Hematopoietic multipotent progenitor cell treated with erythropoietin and hydrocortisone succinate and interleukin-3 and kit ligand, for 17 days (in vitro differentiated cells): ENCODE measurements at places on chromosomes 7 and 10.

- no peak for DNase-seq
Observed at GRCh38 chr10:7473474-7473873, 62.6 kb upstream of the SFMBT2 start.

GRCh38 chr7:47518827-47519226 lies 63.1 kb downstream of the TNS3 start:
- no peak for DNase-seq

GRCh38 chr10:91592266-91592975 lies 40.5 kb downstream of the PPP1R3C start:
- DNase-seq: no peak

- no peak for DNase-seq
Observed at GRCh38 chr10:102413053-102413705, 5.4 kb downstream of the PSD start.

DNA sequence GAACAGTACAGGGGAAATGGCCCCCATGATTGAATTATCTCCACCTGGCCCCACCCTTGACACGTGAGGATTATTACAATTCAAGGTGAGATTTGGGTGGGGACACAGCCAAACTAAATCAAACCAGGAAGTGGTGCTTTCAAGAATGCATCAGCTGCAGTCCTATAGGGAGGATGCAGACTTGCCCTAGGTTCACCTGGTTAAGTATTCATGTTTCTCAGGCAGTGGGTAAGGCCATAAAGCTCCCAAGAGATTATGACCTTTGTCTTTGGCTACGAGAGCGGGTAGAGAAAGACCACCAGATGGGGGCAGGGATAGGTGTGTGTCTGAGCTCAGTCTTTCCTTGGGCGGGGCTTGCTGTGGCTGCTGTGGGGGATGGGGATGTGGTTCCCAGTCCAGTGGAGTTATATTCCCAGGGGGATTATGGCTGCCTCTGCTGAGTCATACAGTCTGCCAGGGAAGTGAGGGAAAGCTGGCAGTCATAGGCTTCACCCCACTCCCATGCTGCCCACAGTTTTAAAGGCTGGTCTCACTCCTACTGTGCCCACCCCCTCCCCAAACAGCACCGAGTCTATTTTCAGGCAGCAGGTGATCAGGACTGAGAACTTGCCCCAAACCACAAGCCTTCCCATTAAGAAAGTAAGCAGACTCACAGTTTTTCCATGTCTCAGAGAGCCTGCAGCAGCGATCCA lies 8.4 kb upstream of the R3HCC1L start:
- no peak for DNase-seq

GRCh38 chr10:44975431-44976331 lies 2.9 kb downstream of the DEPP1 start:
- DNase-seq: no peak

DNA sequence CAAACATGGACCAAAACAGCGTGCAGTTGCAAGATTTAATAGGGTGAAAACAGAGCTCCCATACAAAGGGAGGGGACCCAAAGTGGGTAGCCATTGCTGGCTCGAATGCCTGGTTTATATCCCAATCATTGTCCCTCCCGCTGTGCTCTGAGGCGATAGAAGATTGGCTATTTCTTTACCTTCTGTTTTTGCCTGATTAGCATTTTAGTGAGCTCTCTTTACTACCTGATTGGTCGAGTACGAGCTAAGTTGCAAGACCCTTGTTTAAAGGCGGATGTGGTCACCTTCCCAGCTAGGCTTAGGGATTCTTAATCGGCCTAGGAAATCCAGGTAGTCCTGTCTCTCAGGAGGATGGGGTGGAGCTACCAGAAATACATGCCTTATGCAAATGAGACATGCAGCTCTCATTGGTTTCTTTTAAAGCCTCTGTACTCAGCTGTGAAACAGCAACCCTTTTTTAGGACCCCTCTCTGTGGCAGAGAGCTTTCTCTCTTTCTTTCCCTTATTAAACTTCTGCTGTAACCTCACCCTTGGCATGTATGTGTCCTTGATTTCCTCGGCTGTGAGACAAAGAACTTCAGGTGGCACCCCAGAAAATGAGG lies 202.4 kb downstream of the CCSER2 start:
- DNase-seq: no peak

- DNase-seq: peak; percentile 73
Observed at GRCh38 chr7:47818796-47819606, 129.3 kb downstream of the PKD1L1 start.

GRCh38 chr10:7168414-7168813 lies 242.4 kb downstream of the SFMBT2 start:
- no peak for DNase-seq

GRCh38 chr7:50300336-50300735 lies 4.2 kb upstream of the IKZF1 start:
- no peak for DNase-seq

- no peak for DNase-seq
Observed at GRCh38 chr7:77649716-77650349, 46.4 kb upstream of the RSBN1L start.

DNA sequence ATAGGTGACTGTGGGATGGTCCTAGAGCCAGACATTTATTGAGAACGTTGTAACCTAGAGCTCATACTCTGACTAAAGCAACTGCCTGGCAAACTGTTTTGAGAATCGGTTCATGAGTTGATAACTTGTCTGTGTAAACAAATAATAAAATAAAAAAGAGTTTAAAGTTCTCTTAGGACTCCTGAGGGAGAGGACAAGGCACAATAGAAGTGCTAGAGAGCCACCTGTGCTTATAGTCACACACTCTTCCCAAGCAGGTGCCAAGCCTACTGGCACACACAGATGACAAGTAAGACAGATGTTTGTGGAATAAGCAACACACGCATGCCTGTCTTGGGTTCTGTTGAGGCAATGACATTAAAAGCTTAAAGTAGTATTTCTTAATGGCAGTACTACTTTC lies 7.9 kb downstream of the EDRF1 start:
- DNase-seq: no peak

DNA sequence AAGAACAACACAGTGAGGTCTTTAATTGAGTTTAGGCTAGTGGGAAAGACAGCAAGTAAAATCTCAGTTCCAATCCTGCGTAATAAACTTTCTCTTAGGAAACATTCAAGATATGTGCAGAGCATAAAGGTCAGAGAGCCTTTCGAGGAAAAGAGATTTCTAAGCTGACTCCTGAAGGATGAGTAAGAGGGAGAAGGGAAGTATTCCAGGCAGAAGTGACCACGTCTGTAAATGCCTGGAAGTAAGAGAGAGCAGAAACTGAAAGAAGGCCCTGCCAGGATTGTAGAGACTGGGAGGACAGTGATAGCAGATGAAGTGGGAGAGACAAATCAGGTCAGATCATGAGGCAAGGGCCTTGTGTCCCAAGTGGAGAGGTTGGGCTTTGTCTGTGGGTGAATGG lies 41.8 kb downstream of the PNLIPRP3 start:
- DNase-seq: no peak

DNA sequence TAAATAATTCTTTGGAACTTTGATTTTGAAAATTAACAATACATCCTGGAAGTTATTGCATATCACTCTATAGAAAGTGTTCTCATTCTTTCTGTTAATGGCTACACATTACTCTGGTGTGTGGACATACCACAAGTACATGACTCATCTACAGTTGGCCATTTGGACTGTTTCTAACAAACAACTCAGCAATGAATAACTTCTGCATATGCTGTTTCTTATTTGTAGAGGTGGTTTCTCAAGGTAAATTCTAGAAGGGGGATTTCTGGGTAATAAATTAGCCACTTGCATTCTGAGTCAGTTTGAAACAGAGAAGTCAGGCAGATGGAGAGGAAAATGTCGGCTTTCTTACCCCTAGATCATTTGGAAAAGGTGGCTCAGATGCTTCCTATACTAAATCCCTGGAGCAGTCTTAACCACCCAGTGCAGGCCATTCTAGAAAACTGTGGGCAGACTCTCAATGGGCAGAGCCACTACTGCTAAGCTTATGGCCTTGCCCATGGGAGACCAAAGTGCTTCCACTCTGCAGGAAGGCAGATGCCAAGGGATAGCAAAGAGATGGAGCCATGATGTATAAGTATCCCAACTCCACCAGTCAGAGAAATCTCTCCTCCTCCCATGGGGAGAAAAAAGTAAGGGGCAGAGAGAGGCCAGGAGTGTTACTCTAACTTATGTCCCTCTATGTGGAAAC lies 194.0 kb upstream of the PLPP4 start:
- DNase-seq: no peak

DNA sequence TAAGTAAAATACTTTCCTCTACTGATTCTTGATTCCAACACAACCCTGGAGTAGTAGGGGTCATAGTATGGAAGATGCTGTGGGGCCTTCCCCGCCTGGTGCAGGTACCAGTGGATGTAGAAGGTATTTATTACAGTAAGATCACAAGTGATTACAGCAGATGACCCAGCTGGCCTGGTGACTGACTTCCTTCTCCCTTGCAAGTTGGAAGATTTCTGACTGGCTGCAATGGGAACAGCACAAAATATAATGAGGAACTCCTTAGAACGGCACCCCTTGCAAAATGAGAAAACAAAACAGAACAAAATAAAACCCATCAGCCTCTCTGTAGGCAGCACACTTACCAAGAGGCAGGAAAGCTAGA lies 61.7 kb upstream of the TARP start:
- no peak for DNase-seq

DNA sequence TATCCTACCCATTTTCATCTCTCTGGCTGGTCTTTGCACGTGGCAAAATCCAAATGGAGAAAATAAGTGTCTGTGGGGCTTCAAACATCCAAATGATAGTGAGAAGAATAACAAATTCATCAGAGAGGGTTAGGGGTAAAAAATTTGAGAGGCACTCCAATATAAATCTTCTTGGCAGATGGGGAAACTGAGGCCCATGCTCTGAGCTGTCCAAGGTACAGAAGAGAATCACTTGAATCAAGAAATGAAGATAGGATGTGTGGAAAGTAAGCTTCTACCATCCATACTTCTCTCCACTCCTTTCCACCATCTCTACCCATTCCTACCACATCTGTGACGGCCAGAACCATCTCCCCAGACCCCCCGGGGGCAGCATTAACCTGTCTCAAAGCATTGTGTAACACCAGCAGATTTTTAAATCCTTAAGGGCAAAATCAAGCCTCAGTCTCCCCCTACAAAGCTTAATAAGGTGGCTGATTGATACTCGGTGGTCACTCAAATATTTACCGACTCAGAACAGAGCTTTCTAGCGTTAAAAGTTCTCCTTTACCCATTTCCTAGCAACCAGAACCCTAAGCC lies 818 bp downstream of the GOT1 start:
- no peak for DNase-seq

- DNase-seq: no peak
Observed at GRCh38 chr7:15753887-15754579, 67.5 kb upstream of the MEOX2 start.

- DNase-seq: no peak
Observed at GRCh38 chr10:129622736-129623135, 155.7 kb downstream of the MGMT start.

- peak; percentile 50 for DNase-seq
Observed at GRCh38 chr7:158828133-158829020, 932 bp downstream of the ESYT2 start.

DNA sequence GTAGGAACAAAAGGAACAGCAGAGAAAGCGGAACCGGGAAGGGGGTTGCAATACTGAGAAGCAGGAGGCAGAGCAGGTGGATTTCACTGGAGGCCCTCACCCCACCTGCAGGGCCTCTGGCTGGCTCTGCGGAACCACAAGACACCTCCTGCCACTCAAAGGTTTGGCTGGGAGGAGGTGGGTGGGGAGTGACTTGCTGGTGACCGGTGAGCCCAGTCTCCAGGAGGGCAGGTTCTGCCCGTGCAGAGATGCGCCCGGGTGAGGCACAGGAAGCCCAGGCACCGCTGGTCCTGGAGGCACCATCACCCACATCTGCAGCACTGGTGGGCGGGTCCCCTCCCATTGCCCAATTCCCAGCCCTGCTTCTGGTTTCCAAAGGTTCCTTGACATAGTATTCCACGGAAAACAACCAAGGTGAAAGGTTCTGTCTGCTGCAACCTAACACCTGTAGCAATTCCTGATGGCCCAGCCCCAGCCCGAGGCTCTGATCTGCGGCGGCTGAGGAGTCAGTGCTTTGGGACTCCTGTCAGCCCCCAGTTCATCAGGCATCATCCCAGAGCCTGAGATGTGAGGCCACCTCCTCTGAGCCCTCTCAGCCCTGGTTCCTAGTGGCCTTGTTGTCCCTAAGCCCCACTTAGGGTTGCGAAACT lies 64.4 kb downstream of the CALML3 start:
- no peak for DNase-seq

GRCh38 chr7:140034421-140034820 lies 28.3 kb downstream of the PARP12 start:
- DNase-seq: no peak

DNA sequence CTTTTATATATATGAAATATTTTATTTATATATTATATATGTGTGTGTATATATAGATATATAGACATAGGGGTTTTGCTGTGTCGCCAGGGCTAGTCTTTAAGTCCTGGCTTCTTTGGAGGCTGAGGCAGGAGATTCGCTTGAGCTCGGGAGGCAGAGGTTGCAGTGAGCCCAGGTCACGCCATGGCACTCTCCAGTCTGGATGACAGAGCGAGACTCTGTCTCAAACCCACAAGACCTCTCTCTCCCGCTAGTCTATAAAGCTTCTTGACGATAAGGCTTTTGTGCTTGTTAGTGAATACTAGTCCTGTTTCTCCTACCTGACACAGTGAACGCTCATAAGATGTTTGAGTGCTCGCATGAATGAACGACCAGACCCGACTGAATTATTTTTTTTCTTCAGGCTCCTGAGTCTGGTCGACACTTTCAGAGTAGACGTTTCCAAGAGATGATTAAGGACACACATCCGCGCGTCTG lies 577 bp upstream of the DDX21 start:
- no peak for DNase-seq

GRCh38 chr10:89857431-89858042 lies 156.1 kb downstream of the KIF20B start:
- no peak for DNase-seq

GRCh38 chr10:123019941-123020703 lies 11.3 kb downstream of the ACADSB start:
- DNase-seq: no peak

GRCh38 chr10:74047871-74048270 lies 50.0 kb downstream of the VCL start:
- no peak for DNase-seq

DNA sequence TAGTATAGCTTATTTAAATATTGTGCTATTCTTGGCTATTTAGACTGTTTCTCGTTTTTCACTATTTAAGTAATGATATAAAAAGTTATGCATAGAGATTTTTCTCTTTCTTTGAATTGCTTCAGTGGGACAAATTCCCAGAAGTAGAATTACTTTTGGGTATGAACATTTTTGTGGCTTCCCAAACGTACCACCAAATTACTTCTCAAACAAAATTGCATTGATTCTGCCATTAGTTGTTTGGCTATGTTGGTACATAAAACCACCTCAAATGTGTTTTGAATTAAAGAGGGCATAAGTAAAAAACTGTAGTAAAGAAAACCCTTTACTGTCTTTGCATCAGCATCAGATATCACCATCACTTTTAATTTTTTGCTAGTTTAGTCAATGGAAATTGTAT lies 31.0 kb downstream of the AKR1B1 start:
- DNase-seq: no peak

GRCh38 chr10:7972367-7972766 lies 82.1 kb upstream of the GATA3 start:
- no peak for DNase-seq

GRCh38 chr10:113666682-113667252 lies 2.9 kb upstream of the NRAP start:
- DNase-seq: no peak
